Ascending aorta (tissue), 2 donors: ENCODE measurements at places on chromosomes 5 and 9. TPM values are rescaled to one million over a fixed set of nuclear protein-coding genes. Genes with fewer than 3 reads are reported as not detected.

SLC6A7 gene
- not detected for total RNA-seq

CDH10 gene
- not detected for total RNA-seq

DNA sequence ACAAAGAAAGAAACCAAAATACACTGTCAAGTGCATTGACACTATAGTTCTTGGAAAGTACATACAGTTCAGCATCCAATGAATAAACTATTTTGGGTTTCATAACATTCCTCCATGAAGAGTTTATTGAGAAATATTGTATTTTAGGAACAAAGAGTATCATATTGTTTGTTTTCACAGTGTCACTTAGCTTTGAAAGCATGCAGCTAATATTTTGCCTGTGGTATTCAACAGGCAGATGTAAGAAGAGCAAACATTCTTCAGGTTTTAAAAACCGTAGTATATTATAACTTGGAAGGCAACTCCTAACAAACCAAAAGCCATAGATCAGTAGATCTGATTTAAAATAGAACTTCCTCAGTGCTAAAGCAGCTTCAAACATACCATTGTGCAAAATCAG lies 4.5 kb downstream of the PRELID2 start:
- H3K27ac ChIP-seq: peak overlapping the region; percentile 24
- no peak overlapping the region for H3K4me3 ChIP-seq
- no peaks in the 10 kb centered on the region for H3K27me3 ChIP-seq
- no peaks in the 10 kb centered on the region for H3K4me1 ChIP-seq
- H3K36me3 ChIP-seq: no peaks in the 10 kb centered on the region

DNA sequence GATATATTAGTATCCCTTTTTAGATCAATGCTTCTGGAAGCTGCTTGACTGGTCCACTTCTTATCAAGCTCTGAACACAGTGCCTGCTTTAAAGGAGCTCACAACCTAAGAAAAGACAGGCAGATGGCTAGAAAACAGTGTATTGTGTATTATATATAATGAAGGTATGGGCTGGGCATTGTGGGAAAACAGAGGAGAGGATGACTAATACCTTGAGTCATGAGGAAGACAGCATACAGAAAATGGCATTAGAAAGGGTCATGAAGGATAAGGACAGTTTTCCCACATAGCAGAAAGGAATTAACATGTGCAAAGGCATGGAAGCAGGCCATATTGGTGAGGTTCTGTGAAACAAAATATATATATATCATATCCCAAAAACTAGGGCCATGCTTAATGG lies 309.6 kb downstream of the MLLT3 start:
- no peaks in the 10 kb centered on the region for H3K36me3 ChIP-seq
- no peaks in the 10 kb centered on the region for H3K4me1 ChIP-seq
- H3K27ac ChIP-seq: no peak overlapping the region
- no peak for DNase-seq
- no peak overlapping the region for H3K4me3 ChIP-seq
